LHCN-M2 (cell line): ENCODE measurements at places on chromosomes 16 and 17.

GRCh38 chr16:68447653-68448359 lies 502 bp downstream of the SMPD3 start:
- DNase-seq: no peak

- DNase-seq: peak; percentile 27
Observed at GRCh38 chr16:58306327-58306726, 11.5 kb upstream of the PRSS54 start.

GRCh38 chr16:11613381-11614303 lies 26.9 kb upstream of the LITAF start:
- DNase-seq: no peak

- DNase-seq: no peak
Observed at GRCh38 chr17:21268596-21269188, 15.5 kb upstream of the NATD1 start.

DNA sequence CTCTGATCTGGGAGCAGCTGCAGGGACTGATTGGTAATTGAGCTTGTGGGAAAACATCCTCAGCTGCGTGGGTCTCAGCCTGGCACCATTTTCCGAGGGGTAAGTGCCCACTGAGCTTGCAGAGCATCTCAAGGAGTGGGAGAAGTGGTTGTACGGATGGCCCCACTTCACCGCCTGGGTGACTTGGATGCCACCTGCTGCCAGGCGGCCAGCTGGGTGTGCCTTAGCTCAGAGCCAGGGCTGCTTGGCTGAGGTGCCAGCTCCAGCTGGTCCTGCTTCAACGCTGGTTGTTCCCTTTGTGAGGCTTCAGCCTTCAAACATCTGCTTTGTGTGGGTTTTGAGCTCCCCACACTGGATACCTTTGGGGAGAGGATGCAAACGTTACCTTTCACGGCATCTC lies 482.7 kb upstream of the EEF2KMT start:
- no peak for DNase-seq

- DNase-seq: peak; percentile 90
Observed at GRCh38 chr17:62653826-62654761, 26.6 kb downstream of the MRC2 start.

- peak; percentile 85 for DNase-seq
Observed at GRCh38 chr16:55480228-55480655, 1.2 kb downstream of the MMP2 start.

DNA sequence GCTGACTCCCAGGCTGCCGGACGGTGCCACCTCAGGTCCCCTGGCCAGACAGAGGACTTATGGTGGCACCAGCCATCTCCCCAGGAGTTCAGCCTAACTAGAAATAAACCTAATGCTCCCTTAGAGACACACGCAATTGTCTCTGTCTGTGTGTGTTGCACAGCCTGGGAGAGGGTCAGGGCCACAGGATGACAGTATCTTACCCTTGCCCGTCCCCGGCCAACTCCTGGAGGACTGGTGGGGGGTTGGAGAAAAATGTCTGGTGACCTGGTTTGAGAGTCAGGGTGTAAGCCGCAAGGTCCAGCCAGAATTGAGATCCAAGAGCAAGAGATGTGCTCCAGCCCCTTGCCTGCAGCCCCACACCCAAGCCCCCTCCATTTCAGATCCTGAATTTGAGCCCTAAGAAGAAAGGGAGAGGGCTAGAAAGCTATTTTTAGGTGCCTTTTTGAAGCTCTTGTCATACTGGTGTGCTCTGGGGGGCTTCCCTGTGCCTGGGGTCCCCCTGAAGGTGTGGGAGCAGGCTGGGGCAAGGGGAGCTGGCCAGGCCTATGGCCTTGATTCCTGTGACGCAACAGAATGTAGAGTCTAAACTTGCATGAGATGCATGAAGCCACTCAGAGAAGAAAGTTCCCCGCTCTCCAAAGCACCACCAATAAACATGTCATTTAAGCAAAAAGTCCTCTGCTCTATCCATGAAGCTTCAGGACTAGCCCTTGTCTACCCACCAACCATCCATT lies 12.9 kb downstream of the ZNF319 start:
- DNase-seq: no peak

- DNase-seq: no peak
Observed at GRCh38 chr17:74380086-74380958, 13.0 kb downstream of the GPR142 start.

DNA sequence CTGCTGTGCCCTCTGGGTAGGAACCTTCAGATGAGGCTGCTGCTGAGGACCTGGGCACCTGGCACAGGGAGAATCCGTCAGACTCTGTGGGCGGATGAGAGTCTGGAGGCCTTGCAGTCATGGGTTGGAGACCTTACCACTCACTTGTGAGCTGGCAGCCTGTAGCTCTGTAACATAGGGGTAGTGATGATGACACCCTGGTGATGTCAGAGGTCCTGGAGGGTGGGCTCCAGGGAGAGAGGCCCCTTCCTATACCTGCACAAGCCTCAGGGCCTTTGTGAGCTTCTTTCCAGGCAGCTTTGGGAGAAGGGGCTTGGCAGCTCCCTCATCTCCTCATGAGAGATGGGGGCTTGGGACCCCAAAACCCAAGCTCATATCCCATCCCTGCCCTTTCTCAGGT lies 1.6 kb downstream of the MIEF2 start:
- DNase-seq: no peak

DNA sequence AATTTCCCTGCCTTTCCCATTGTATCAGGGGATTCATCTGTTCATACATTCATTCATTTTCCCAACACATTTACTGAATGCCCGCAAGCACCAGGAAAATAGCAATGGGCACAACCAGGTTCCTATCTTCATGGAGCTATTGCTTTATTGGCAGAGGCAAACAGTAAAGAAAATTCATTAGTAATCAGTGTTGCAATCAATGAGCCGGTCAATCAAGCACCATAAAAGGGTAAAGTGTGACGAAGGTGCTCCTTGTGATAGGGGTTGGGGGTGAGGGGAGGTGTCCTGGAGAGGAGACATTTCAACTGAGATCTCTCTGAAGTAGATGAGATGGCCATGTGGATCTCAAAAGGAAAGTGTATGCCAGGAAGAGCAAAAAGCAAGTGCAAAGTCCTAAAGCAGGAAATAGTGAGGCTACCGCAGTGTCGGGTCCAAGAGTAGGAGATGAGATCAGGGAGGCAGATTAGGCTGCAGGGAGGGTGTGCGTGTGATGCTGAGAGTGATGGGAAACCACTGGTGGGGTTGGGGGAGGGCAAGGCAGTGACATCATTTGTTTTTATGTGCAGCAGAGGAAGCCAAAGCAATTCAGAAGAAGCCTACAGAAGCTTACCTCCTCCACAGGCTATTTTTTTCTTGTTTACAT lies 28.4 kb downstream of the CDH13 start:
- DNase-seq: peak; percentile 83

- peak; percentile 30 for DNase-seq
Observed at GRCh38 chr16:68985855-68986254, 119.6 kb upstream of the HAS3 start.

- DNase-seq: no peak
Observed at GRCh38 chr16:12637002-12637401, 166.7 kb downstream of the CPPED1 start.

GRCh38 chr17:15440347-15440746 lies 27.1 kb downstream of the CDRT4 start:
- no peak for DNase-seq

- DNase-seq: no peak
Observed at GRCh38 chr16:14354561-14355351, 275.3 kb downstream of the PARN start.

DNA sequence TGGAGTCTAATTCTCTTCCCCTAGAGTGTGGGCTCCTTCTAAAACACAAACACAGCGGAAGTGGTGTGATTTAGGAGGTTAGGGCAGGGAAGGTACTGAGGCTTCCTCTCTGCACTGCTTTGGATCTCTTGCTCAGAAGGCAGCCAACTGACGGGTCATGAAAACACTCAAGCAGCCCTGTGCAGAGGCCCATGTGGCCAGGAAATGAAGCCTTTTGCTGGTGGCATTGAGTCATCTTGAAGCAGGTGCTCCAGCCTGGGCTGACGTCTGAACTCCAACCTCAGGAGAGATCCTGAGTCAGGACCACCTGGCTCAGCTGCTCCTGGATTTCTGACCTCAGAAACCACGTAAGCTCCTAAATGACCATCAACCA lies 72.9 kb downstream of the MRM1 start:
- peak; percentile 42 for DNase-seq

DNA sequence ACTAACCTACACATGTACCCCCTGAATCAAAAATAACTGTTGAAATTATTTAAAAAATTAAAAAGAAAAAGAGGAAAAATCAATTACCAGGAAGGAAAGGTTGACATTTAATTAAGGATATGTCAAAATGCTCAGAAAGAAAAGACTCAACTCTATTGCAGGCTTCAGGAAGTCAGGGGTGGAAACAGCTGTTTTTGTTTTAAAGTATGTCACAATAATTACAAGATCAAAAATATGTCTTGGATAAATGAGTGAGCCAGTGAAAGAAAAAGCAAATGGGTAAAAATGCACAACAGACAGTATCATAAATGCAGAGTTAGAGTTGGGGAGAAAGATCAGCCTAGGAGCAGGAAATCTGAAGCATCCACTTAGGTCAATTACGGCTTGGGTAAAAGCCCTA lies 146.0 kb downstream of the CDH11 start:
- no peak for DNase-seq

- no peak for DNase-seq
Observed at GRCh38 chr17:63675231-63675606, 24.7 kb downstream of the LIMD2 start.

DNA sequence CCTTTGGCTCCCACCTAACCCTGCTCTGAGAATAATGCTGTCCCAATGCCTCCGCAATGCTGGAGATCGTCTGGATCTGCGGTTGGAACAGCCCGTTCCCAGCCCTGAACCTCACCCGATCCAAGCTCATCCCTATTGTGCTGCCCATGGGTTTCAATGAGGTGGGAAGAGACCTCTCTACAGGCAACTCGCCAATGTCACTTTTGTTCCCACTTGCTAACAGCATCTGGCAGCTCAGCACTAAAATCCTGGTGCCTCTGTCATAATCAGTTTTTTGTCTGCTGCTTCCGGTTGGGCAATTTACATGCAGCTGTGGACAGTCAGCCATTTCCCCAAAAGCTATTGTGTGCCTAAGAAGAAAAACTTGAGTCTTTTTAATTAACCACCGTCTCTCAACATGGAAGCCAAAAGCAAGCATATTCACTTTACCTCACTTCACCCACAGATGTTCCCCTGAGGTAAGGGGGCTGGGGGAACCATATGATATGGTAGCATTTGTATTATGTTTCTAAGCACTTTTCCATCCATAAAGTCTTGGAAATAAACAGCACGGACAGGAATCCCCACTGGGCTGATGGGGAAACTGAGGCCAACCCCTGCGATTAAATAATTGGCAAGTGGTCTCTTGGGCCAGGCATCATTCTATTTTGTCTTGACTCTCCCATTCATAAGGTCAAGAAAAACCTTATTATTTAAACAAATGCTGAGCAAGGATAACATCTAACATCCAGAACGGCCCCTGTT lies 159.2 kb upstream of the CDH5 start:
- DNase-seq: peak; percentile 31

- DNase-seq: no peak
Observed at GRCh38 chr16:68077866-68078700, 7.1 kb upstream of the NFATC3 start.

- peak; percentile 86 for DNase-seq
Observed at GRCh38 chr16:80174416-80174815, 366.4 kb upstream of the DYNLRB2 start.

DNA sequence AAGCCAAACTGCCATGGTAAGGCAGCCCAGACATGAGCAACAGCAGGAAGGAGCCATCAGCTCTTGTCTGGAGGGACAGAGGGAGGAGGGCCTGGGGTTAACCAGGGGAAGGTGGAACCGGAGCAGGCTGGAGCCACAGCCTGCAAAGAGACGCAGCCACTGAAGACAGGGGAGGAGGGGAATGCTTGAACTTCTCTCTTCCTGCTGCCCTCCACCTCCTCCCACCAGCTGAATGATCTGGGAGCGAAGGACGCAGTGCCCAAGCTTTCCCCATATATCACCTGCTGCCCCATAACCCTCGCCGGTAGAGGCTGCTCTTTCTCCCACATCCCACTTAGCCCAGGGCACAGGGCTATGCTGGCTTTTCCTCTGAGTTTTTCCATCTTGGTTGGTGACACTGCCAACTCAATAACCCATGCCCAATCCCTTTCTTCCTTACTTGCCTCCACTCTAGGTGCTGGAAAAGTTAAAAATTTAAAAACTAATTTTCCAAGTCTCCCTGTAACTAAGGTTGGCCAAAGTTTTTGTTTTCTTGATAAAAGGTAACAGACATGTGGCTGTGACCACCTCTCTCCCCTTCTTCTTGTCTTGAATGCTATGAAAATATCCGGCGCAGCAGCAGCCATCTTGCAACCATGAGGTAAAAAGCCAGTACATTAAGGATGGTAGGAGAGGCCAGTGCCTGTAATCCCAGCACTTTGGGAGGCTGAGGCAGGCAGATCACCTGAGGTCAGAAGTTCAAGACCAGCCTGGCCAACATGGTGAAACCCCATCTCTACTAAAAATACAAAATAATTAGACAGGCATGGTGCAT lies 21.8 kb upstream of the CACNG4 start:
- DNase-seq: no peak
